ENCODE measurements at places on chromosomes 5 and 9.

GRCh38 chr5:171449426-171449825, 30.0 kb downstream of the FGF18 start:
- DNase-seq, result no peak

DNA sequence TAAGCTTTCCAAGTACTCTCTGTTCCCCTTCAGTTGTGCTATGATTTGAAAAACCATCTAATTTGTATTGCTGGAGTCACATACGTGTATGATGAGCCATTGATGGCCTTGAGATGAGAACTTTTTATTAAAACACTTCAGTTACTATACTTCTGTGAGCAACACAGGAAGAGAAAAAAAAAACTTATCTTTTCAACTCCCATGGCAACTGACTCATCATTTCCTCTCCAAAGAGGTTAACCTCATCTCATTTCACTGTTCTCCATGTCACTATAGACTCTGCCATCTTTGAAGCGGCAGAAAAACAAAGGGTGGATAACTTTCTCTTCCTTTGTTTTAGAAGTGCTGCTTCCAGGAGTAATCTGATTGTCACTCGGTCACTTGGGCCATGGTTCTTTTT, 104.3 kb upstream of the PCSK1 start:
- no peak for DNase-seq

GRCh38 chr5:53030893-53031292, 41.7 kb downstream of the ITGA2 start:
- no peak for DNase-seq

GRCh38 chr5:94057655-94058054, 316.3 kb upstream of the POU5F2 start:
- DNase-seq, result no peak

- peak; percentile 56 for DNase-seq
These were observed 83.9 kb upstream of the HSPA9 start for GRCh38 chr5:138659121-138659520.

Data from cardiac septum (tissue), 1 donor.